ENCODE measurements at places on chromosomes 7 and 10.

DNA sequence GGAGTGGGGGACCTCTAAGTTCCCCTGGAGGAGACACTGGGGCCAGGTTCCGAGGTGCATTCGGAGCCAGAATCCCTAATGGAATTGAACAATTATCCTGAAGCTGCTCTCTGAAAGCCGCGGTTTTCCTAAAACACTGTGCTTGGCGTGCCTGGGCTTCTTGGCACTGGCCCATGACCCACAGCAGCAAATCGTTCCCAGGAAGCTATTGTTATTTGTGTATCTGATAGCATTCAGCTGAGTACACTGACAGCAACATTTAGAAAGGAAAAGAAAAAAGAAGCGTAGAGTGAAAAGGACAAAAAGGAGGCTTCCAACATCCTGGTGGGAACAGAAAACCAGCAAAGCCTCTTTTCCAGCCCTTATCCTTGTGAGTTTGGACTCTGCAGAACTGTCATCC lies 339.8 kb downstream of the FRMD4A start:
- DNase-seq: no peak

- DNase-seq: no peak
Measured at GRCh38 chr7:130207033-130207432, 627 bp upstream of the SSMEM1 start.

DNA sequence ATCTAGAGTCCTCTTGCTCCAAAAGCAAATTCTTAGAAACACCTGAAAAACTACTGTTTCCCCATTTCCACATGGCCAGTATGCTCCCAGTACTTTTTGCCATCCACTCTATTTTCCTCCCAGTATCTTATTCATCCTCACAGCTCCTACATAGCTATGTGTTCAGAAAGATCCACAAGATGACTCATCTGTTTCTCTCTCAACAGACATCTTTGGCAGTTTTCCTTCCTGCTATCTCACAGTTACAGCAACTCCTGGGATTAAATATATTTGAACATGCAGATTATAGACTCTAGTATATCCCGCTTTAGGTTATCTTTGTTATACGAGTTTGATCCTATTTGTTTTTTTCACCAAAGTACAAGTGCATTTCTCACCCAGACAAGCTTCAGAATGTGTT lies 675.6 kb upstream of the POT1 start:
- DNase-seq: no peak

DNA sequence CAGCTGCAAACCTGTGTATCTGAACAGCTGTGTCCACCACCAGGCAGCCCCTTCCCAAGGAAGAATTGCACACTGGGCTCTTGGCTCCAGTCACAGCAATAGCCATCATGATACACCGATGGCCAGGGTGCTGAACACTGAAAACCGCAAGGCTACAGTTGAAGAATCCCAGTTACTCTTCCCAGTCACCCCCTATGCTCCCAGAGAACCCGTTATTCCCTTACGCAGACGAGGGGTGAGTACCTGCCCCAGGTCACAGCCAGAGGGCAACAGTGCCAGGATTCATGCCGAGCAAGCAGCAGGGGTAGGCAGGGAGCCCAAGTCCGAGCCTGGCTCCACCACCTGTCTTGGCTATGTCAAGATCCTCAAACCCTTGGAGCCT lies 57.8 kb downstream of the RASGEF1A start:
- no peak for DNase-seq

- DNase-seq: no peak
Measured at GRCh38 chr7:138882249-138882648, 84.3 kb upstream of the ATP6V0A4 start.

DNA sequence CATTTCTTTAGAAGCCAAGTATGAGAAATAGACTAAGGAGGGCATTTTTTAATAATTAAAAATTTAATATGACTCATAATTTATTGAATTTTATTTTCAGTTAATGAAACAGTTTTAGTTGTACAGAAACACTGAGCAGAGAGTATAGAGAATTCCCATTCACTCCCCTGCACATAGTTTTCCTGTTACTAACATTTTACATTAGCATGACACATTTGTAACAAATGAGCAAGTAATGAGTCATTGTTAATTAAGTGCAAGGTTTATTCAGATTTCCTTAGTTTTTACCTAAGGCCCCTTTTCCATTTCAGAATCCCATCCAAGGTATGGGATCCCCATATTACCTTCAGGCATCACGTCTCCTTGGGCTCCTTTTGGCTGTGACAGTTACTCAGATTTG lies 271.5 kb upstream of the FZD8 start:
- no peak for DNase-seq

DNA sequence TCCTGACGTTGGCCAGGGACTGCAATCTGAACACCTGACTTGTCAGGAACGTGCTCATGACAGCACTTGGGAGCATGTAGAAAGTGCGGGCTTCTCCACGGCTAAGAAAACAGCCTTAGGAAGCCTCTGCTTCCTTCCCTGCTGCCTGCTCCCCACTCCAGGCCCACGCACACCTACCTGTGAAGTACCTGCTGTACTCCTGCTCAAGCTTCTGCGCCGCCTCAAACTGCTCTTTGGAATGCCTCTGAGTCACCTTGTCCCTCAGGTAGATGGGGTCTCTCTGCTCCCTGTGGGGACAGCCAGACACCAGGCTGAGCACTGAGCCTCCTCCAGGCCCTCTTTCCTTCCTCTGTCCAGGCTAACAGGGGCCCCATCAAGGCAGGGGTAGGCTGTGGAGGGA lies 132.7 kb downstream of the DLG5 start:
- no peak for DNase-seq

- no peak for DNase-seq
Measured at GRCh38 chr7:98100088-98100487, 6.6 kb upstream of the LMTK2 start.

GRCh38 chr10:29158066-29158465 lies 130.8 kb upstream of the LYZL1 start:
- no peak for DNase-seq

GRCh38 chr10:45997994-45998763 lies 25.9 kb downstream of the TIMM23 start:
- DNase-seq: no peak

- peak; percentile 26 for DNase-seq
Measured at GRCh38 chr10:47260505-47261111, 39.4 kb upstream of the GDF10 start.

GRCh38 chr10:122643931-122644534 lies 55.6 kb downstream of the C10orf120 start:
- DNase-seq: no peak

DNA sequence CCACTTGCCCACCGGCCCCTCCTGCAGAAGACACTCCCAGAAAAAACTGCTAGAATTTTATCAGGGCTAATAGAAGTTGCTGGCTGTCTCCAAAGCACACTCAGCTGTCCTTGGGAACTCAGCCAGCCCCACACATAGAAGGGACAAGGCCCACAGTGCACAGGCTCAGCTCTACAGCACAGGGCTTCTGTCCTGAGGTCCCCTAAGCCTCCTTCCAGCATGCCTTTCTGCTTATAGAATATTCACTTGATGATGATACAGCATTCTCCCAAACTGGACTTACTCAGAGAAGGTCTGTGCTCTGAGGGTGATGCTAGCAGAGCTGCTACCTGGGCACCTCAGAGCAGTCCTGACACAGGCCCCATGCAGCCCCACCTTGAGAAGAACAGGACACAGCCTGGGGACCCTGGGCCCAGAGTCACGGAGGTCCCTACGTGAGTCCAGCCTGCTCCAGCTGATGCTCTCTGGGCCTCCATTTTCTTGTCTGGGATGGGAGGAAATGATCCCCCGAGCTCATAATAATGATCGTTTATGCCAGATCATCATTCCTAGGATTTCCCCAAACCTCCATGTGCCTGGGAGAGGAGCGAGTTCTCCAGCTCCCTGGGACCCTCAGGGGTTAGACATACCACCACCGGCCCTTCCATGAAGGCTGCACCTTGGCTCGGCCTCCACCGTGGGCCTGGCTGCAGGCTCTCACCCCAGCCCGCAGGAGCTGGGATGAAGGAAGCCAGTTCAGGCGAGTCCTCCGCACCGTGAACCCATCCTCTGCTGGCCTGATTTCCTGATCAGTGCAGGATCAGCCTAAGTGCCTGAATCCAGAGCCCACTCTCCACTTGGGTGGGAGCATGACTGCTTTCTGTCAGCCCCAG lies 145.6 kb downstream of the ZNF248 start:
- no peak for DNase-seq
